ENCODE measurements at places on chromosomes 1 and 21. TPM values are rescaled to one million over a fixed set of nuclear protein-coding genes. Genes with fewer than 3 reads are reported as not detected.

DNA sequence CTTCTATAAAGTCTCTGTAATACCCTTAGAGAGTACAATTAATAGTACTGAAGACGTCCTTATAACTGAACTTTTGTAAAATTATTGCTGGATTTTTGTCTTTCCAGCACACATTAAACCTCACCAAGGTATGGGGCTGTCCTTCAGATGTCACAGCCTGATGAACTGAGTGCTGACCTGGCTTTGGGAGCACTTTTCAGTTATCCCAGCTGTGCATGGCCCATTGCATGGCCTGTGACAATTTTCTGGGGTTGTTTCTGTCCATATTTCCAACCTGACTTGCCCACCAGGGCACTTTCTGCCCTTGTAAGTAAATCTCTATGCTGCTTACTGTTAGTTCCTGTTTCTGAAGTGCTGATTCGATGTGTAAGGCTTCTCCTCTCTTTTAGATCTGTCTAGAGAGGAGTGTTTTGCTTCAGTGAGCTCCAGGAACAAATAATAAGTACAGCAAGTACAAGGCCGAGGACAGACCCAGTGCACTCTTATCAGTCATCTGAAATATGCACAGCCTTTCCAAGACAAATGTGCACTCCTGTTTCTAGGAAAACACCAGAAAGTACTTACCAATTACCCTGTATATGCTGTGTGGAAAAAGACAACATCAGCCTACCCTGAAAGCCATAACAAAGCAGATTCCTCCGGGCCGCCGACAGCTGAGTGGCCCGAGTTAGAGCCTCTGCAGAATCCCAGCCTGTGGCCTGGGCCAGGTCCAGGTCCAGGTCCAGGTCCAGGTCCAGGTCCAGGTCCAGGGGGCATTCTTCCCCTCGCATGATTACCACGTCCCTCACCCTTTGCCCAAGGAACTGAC, 121.7 kb downstream of the DHRS3 start:
- DNase-seq = no peak

GRCh38 chr1:6349254-6349943, 44.2 kb downstream of the ACOT7 start:
- peak; percentile 50 for DNase-seq

- no peak for DNase-seq
Observed at GRCh38 chr1:209368864-209369598, 214.5 kb upstream of the CAMK1G start.

DNA sequence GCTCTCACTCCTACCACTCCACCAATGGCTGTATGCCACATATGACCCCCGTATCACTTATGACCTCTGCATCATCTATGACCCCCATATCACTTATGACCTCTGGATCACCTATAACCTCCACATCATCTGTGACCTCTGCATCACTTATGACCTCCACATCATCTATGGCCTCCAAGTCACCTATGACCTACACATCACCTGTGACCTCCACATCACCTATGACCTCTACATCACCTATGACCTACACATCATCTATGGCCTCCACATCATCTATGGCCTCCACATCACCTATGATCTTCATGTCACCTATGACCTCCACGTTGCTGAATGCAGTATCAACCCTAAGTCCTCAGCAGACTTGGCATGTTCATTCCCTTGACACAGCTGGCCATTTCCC, 271.2 kb downstream of the MATN1 start:
- DNase-seq = no peak

- peak; percentile 56 for DNase-seq
Observed at GRCh38 chr1:3312898-3313575, 141.4 kb upstream of the ARHGEF16 start.

GRCh38 chr1:60227601-60228000, 154.0 kb upstream of the C1orf87 start:
- DNase-seq = no peak

GRCh38 chr1:73899311-73899710, 298.7 kb downstream of the LRRIQ3 start:
- no peak for DNase-seq

DNA sequence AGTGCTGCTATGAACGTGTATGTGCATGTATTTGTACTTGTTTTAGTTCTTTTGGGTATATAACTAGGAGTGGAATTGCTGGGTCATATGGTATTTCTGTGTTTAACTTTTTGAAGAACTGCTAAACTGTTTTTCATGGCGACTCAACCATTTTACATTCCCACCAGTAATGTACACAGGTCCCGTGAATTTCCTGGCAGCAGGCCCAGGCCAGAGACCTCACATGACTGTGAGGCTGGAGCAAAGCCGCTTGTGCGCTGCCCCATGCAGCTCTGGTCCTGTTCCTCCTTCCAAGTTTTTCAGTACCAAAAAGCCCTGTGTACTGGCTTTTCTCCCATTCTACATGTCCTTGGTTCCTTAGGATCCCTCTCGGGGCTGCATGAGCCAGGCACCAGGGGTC, 29.6 kb downstream of the ACOT11 start:
- DNase-seq = no peak

- DNase-seq = no peak
Observed at GRCh38 chr1:233790662-233791371, 113.7 kb upstream of the SLC35F3 start.

GRCh38 chr1:248688527-248689298, 13.9 kb downstream of the OR14I1 start:
- DNase-seq = no peak

GRCh38 chr1:212230329-212230728, 54.9 kb upstream of the PPP2R5A start:
- no peak for DNase-seq

- DNase-seq = peak; percentile 73
Observed at GRCh38 chr1:228101994-228102790, 933 bp downstream of the C1orf35 start.

- no peak for DNase-seq
Observed at GRCh38 chr1:10517677-10517982, 42.9 kb downstream of the PEX14 start.

GRCh38 chr21:34570313-34570712, 44.6 kb downstream of the RCAN1 start:
- DNase-seq = no peak

DNA sequence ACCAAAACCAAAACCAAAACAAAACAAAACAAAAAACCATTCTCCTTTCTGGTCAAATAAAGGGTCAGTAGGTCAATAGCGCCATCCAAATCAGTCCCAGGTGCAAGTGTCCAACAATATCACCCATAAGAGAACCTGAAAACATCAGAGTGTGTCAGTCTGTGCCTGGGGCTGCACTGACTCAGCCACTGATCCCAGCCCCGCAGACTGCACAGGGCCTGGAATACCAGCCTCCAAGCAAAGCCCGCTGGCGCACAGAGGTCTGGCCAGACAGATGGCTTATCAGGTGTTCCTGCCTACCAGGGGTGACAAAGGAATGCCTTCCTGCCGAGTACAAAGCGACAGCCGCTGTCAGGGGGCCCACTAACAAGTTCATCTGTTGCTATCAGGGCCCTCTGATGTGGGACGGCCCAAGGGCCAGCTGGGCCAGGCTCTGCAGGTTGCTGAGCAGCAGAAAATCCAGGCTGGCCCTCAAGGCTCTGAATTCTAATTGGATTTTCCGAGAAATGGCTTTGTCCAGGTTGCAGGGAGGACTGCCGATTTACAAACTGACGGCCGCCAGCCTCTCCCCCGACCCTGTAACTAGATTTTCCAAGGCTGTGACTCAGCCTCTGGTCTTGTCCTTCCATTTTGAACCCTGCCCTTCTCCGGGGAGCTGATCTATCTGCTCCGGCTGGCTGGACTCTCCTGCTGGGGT, 13.7 kb upstream of the TMEM51 start:
- DNase-seq = no peak

DNA sequence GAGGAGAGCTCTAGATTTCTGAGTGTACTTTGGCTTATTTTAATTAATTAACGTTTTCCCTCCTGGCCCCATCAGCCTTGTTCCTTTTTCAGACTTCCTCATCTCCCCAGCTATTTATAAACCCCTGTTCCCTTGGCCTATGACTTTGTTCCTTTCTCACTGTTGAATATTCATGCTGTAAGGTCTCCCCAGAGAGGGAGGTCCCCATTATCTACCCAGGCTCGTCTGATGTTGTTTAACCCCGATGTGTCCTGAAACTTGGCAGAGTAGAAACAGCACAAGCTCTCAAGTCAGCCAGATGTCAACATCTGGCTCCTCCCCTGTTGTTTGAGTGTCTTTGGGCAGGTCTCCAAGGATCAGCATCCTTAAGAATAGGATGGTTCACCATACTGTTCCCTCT, 153.6 kb downstream of the HIVEP3 start:
- no peak for DNase-seq

DNA sequence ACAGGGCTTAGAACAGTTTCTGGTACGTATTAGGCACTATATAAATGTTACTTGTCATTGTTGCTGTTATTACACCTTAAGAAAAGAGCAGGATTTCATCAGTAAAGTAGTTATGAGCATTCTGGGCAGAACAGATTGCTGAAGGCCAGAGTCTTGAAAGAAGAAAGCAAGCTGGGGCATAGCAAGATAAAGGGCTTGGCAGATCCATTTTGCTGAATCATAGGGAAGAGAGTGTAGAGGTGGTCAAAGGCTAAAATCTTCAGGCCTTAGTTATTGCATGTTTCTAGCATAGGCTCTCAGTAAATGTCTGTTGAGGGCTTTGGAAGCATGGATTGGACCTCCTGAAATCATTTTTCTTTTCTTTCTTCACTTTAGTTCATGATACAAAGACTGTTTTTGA, 67.5 kb downstream of the PLA2G4A start:
- no peak for DNase-seq

DNA sequence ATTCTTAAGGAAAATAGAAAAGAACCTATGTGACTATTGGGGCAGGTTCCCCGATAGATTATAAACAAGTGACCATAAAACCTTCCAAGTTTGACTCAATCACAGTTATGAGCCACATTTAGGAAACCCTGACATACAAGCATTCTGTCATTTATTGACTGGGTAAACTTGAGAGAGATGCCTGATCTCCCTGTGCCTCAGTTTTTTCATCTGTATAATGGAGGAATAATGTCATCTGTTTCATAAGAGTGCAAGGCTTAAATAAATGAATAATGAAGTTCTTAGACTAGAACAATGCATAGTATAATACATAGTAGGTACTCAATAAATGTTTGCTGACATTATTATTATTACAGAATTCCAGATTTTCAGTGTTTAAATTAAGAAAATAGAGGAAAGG, 18.9 kb upstream of the EEIG2 start:
- no peak for DNase-seq

DNA sequence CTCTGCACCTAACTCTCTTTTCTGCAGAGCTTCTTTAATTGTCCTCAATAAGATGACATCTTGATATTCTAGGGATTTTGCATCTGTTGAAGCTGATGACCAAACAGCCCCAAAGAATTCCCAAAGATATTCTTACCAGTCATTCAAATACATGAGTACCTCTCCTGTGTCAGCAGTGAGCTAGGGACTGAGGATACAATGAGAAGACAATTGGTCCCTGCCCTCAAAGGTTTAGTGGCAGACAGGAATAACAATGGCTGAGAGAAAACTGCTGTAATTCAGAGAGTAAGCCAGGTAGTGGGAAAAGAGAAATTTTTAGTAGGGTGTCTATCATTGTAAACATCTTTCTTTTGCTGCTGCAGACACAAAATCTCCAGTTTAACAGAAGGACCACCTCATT, 5.9 kb downstream of the MCOLN3 start:
- no peak for DNase-seq

- no peak for DNase-seq
Observed at GRCh38 chr1:85417017-85417416, 47.9 kb downstream of the DDAH1 start.

DNA sequence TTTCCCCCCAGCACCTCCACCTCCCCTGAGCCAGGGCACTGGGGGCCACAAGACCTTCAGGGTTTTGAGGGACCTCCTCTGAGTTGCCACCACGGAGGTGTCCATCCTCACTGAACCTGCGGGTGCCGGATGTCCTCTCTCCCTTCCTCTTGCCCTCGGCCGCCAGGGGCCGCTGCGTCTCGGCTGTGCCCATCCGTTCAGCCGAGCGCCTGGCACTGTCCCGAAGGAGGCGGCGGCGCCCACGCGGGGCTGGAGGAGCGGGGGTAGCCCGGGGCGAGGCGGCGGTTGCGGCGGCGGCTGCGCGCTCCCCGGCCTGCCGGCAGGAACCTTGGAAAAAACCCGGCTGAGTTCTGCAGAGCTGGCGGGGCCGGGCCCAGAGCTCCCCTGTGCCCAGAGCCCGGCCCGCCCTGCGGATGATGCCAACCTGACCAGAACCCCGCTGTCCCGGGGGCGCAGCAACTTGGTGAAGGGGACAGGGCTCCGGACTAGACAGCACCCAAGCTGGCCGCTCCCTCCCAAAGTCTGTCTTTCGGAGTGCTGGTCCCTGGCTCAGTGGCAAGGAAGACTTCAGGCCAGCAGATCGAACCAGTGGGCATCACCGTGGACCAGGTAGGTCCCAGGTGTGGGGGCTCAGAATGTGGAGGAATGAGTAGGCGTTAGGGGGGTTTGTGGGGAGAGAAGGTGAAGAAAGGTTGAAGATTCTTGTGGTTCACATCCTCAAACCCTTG, 3.7 kb upstream of the PPM1J start:
- DNase-seq = peak; percentile 82

DNA sequence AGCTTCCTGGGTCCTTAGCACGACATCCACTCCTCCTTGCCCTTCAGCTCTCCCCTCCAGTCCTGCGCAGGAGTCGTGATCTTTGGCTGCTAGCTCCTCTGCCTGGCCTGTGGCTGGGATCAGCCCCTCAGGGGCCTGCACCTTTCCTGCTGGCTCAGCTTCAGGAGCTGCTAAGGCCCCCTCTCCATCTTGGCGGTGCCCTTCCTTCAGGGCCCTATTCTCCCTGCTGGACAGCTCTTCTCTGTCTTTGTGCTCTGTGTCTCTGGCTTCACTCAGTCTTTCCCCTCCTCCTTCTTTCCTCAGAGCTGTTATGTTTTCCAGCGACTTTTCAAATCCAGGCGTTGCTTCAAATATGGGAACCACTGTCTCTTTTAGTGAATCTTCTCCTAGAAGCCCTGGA, 59.5 kb upstream of the LRRC53 start:
- no peak for DNase-seq

GRCh38 chr1:42576935-42577334, 81.3 kb upstream of the PPIH start:
- no peak for DNase-seq

The CRB1 gene
- not detected for total RNA-seq

The SNIP1 gene
- 28.4 TPM for total RNA-seq

The DHX9 gene
- 267 TPM for total RNA-seq

The TDRD5 gene
- not detected for total RNA-seq

The OR6K3 gene
- total RNA-seq = not detected

The DNAJC28 gene
- 0.75 TPM for total RNA-seq

The HPDL gene
- 23.4 TPM for total RNA-seq

The TRIM67 gene
- total RNA-seq = not detected

The CFHR4 gene
- not detected for total RNA-seq

The MYBPH gene
- total RNA-seq = not detected
